Inflammatory macrophage treated with lipopolysaccharide for 1 hour (primary cell): ENCODE measurements at places on chromosomes 1 and 21.
A peak's percentile ranks its signal among the peaks of the same experiment; 100 is the strongest.

GRCh38 chr1:208183977-208184911 lies 59.9 kb downstream of the PLXNA2 start:
- peak; percentile 74 for DNase-seq

DNA sequence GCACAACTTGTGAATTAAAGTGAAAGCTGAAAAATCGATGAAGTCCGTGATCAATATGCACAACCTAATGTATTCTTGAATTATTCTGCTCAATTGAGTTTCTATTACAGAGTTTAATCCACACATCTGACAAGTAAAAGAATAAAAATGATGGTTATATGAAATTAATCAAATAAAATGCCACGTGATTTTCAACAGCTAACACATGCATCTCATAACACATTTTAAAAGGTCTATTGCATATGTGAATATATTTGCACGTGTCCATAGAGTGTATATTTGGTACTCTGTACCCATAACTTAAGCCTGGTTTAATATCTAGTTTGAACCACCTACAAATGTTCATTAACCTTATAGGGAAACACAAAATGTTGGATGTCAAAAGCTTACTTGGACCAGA lies 266.2 kb downstream of the NTNG1 start:
- DNase-seq: no peak

- no peak for DNase-seq
These were observed 135.1 kb downstream of the CDC7 start for GRCh38 chr1:91635763-91636162.

GRCh38 chr1:183879966-183880365 lies 75.0 kb downstream of the RGL1 start:
- no peak for DNase-seq

GRCh38 chr1:186681801-186682200 lies 1.6 kb upstream of the PTGS2 start:
- no peak for DNase-seq

- DNase-seq: no peak
These were observed 123.9 kb downstream of the PRDM2 start for GRCh38 chr1:13823936-13824335.
